ENCODE measurements at places on chromosomes 3 and 15.
A peak's percentile ranks its signal among the peaks of the same experiment; 100 is the strongest.

GRCh38 chr15:35874260-35874905 lies 328.4 kb upstream of the DPH6 start:
- no peak for DNase-seq

DNA sequence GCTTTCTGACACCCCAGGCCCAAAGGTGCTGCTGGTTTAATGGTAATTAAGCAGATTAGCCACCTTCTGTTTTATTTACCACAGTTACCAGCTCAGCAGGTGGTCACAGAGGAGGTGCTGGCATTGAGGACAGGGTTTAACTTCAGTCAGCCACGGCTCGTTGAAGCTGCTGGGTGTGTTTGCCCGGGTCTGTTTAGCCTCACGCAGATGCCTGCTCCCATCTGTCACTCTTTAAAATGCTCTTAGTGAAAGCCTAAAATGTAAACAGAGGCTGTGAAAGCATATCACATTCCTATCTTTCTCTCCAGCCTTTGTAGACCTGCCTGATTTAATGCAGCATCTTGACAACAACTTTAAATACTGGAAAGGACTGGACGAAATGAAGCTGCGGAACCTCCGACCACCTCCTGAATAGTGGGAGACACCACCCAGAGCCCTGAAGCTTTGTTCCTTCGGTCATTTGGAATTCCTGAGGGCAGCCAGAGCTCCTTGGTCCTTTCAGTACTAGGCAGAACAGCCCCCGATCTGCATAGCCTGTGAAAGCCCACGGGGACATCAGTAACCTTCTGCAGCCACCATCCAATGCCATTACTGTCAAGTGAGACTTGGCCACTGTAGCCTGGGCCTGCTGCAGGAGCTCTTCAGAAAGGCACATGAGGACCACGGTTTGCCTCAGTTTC lies 156.0 kb downstream of the PDE8A start:
- no peak for DNase-seq

- no peak for DNase-seq
Measured at GRCh38 chr3:153070511-153070868, 91.5 kb upstream of the RAP2B start.

- DNase-seq: no peak
Measured at GRCh38 chr3:18660059-18660458, 234.9 kb upstream of the SATB1 start.

DNA sequence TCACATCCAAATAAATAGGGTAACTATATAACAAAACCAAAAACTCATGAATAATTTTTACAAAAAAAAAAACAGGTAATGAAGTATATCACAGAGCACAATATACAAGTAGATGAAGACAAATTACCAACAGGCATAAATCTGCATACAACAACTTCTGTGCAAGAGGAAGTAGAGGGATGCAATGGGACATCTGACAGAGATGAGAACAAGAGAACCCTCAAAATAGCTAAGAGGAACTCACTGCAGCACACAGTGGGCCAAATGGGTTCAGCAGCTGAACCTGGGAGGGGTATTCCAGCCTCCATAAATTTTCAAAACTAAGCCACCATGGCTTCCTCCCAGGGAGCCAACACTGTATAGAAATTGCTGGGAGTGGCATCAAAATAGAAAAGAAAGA lies 9.6 kb upstream of the BTLA start:
- DNase-seq: no peak

DNA sequence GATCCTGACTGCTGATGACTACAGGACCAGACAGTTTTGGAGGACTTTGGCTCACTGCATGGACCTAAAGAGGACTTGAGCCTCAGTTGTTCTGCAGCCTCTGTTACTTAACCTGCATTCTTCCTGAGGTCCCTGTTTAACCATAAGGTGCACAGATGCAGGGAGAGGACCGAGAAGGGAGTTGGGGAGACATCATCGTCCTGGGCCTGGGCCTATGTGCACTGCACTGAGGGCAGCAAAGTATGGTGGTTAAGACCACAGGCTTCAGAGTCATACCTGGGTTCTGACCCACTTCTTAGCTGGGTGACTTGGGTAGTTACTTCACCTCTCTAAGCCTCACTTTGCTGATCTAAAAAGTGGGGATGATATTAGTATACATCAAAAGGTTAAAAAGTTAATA lies 21.9 kb downstream of the KY start:
- no peak for DNase-seq

DNA sequence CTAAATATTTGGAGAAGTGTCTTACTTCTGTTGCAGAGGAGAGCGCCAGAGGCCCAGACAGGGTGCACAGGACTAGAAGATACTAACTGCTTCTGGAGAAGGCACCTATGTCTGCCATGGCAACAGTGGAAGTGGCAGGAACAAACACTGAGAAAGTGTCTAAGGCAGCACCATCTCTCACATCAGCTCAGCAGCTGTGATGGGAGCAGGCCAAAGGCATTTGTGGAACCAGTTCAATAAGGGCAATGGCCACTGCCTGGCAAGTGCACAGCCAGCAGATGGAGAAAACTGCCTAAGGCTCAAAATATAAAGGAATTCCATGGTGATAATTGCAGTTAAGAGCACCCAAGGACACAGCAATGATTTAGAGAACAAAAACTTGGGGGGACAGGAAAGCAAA lies 563.0 kb upstream of the CCDC54 start:
- DNase-seq: no peak

DNA sequence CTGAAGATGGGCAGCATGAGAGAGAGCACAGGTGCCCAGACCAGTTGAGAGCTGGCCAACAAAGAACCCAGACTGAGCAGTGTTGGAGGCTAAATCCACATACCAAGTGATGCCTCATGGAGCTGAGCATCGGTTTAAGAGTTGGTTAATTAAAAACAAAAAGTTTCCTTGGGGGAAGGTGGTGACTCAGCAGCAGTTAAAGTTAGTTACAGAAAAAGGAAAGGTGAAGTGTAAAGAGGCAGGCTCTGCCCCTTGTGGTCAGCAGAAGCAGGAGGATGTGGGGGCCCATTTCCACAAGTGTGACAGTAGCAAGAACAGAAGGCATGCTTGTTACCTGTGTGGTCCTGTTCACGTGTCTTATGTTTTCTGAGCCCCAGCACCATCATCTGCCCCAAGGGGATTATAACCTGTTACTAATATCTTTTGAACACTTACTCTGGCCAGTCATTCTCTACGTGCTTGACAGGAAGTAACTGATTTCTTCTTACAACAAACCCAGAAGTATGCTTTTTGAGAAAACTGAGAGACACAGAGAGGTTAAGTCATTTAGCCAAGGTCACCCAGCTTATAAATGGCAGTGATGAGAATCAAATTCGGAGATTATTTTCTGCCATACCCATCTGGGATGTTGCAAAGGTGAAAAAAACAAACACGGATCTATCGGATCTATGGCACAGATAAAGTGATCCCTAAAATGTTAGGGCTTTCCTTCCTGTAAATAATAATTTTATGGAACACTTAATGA lies 91.0 kb downstream of the EPHB1 start:
- no peak for DNase-seq

GRCh38 chr15:31824024-31824423 lies 206.3 kb upstream of the CHRNA7 start:
- DNase-seq: no peak

DNA sequence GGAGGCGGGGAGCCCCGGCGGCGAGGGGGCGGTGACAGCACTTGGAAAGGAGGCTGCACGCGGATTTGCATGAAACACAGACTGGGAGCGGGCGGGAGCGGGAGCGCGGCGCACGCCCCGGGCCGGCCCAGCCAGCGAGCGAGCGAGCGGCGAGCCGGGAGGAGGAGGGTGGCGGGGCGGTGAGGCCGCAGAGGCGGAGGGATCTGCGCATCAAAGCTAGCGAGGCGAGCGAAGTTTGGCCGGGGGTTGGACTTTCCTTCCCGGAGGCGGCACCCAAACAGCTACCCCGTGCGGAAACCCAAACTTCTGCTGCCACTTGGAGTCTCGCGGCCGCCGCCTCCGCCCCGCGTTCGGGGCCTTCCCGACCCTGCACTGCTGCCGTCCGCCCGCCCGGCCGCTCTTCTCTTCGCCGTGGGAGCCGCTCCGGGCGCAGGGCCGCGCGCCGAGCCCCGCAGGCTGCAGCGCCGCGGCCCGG lies at the start of gene SMAD3:
SMAD3 (plus strand) TSS at position 72 of the 475 bp plus-strand sequence. CDS start 553 bp downstream, outside the sequence.
- DNase-seq: peak; percentile 79

GRCh38 chr15:29410338-29410737 lies 140.7 kb upstream of the NSMCE3 start:
- DNase-seq: no peak

DNA sequence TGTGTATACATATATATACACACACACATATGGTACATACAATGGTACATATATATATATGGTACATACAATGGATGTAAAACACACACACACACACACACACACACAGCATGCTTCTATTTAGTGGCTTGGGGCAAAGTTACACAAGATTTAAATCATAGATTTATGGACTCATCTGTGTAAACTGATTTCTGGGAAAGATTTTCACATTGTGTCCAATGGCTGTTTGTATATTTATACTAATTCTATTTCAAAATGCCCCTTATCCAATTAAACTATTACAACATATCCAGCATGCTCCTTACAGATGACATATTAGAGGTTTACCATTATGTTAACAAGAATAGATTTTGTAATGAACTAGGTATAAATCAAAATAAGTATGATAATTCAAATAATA lies 94.9 kb downstream of the ANO10 start:
- DNase-seq: no peak

GRCh38 chr3:42013691-42014457 lies 52.0 kb upstream of the ULK4 start:
- no peak for DNase-seq

GRCh38 chr3:74200952-74201351 lies 413.5 kb downstream of the CNTN3 start:
- no peak for DNase-seq

GRCh38 chr15:55661428-55661827 lies 73.3 kb upstream of the PYGO1 start:
- no peak for DNase-seq

GRCh38 chr15:38414357-38414756 lies 39.6 kb upstream of the FAM98B start:
- DNase-seq: peak; percentile 67

DNA sequence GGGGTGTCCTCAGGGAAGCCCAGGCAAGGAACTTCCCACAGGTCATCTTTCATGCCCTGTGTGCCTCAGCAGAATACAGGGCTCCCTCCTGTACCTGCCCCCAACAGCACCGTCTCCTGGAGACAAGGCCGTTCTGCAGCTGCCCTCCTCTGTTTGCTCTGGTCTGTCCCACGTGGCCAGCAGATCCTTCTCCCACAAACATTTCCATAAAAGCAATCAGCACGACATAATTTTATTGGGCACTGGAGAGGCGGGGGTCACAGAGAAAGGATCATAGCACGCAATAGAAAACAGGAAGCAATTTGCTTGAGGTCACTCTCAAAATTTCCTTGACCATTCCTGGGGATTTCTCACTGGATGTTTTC lies 29.4 kb downstream of the STARD5 start:
- no peak for DNase-seq

DNA sequence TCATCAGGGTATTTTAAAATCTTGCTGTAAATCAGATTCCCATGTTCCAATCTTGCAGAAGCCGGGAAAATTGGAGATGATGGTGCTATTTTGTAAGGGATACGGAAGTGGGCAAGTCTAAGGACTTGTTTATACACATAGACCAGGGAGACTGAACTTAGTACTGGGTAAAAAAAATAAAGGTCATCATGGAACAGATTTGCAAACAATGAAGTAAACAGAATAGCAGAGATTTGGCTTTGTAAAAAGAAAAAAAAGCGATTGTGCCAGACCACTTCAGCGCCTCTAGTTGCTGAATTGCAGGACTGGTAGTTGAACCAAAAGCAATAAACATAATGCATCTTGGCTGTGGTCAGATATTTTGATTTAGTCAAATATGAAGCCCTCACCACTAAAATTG lies 229.1 kb downstream of the TP63 start:
- no peak for DNase-seq

GRCh38 chr3:167733961-167734497 lies 663 bp downstream of the PDCD10 start:
- no peak for DNase-seq

- peak; percentile 32 for DNase-seq
Measured at GRCh38 chr3:133377396-133377795, 22.5 kb upstream of the BFSP2 start.

DNA sequence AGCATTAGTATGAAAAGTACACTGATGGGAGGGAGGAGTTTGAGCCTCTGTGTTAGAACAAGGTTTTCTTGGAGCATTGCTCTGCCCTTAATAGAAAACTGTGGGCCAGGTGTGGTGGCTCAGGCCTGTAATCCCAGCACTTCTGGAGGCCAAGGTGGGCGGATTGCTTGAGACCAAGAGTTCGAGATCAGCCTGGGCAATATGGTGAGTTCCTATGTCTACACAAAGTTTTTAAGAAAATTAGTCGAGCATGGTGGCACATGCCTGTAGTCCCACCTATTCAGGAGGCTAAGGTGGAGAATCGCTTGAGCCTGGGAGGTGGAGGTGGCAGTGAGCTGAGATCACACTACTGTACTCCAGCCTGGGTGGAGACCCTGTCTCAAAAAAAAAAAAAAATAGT lies 103.7 kb downstream of the ATP10A start:
- no peak for DNase-seq

DNA sequence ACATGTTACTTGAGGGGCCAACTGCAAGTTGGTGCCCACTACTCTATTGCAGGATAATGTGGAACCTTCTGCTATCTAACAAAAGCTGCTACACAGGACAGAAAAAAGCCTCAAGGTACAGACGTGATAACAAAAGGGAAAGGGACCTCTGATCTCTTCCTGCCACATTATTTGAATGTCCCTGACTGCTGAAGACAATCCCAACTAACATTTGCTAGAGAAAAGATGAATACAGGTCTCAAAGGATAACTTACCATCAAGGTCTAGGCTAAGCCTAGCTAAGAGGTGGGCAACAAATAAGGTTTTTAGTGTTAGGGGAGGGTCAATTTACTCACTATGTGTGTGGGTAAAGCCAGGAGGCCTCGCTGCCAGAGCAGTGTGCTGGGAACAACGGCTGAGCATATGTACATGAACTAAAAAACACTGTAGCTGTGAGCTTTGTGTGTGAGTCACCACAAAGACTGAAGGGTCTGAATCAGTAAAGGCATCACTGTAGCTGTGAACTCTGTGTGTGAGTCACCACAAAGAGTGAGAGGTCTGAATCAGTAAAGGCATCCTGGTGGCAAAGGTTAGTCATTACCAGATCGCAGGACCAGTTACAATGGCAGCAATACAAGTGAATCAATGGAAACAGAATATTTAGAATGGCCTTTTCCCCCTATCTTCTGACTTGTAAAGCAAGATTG lies 111.7 kb downstream of the LMLN start:
- DNase-seq: peak; percentile 18

- DNase-seq: no peak
Measured at GRCh38 chr3:112982710-112983109, 7.8 kb upstream of the CD200R1 start.

DNA sequence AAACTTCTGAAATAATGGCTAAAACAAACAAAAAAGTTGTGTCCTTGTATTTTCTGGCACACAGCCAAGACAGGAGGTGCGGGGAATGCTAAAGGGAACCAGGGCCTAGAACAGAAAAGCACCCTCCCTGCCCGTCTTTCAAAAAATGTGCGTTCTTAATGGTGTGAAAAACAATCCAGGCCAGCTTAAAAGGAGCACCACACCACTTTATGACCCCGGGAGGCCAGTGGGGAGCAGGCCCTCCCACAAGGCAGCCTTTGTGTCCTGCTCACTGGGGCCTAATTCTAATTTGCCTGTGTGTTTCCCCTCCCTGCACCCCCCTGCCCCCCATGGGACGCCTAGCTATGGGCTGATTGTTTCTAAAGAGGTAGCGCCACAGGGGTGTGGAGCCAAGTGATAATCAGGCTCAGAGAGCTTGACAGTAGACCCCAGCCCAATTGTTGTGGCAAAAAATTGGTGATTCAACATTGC lies 181.4 kb downstream of the GREM1 start:
- no peak for DNase-seq
